ENCODE measurements at places on chromosomes 5 and 9. TPM values are rescaled to one million over a fixed set of nuclear protein-coding genes. Genes with fewer than 3 reads are reported as not detected.

GRCh38 chr5:59758566-59758965 is 135.0 kb downstream of the PDE4D start:
- DNase-seq = no peak

DNA sequence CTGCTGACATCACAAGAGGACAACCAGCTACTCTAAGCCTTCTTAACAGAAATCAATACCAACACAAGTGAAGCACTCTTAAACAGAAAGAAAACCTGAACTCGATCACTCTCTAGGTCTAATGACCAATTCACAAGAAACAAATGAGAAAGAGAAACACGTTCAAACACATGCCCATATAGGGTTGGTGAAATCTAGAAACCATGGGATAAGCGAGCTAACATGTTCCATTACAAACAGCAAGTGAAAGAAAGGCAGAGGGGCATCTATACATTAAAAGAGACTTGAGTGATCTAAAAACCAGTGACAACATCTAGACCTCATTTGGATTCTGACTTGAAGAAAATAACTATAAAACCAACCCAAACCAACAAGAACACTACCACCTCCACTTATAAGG is 74.9 kb upstream of the RETREG1 start:
- no peak for DNase-seq

NIPAL4 gene
- total RNA-seq = 0.27 TPM

GRCh38 chr9:128636024-128636390 is 20.6 kb downstream of the DYNC2I2 start:
- peak; percentile 80 for DNase-seq

- DNase-seq = no peak
Measured at GRCh38 chr5:161432798-161433197, 113.7 kb downstream of the GABRB2 start.

DNA sequence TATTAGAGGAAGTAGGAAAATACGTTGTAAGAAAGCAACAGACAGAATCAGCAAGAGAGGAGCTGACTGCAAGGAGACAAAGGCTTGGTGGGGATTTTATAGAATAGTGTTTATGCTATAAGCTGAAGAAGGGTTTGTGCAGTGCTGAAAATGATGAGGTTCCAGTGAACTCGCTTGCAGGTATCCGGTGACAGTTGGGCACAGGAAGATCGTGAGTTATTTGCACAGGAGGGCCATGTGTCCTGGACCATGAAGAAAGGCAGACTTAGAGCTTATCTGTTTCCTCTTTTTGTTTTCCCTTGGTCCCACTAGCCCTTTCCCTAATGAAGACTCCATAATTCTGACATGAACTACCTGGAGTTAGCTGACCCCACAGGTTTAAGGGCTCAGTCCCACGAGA is 61.4 kb downstream of the NXNL2 start:
- DNase-seq = no peak

FYB1 gene
- total RNA-seq = not detected

DNA sequence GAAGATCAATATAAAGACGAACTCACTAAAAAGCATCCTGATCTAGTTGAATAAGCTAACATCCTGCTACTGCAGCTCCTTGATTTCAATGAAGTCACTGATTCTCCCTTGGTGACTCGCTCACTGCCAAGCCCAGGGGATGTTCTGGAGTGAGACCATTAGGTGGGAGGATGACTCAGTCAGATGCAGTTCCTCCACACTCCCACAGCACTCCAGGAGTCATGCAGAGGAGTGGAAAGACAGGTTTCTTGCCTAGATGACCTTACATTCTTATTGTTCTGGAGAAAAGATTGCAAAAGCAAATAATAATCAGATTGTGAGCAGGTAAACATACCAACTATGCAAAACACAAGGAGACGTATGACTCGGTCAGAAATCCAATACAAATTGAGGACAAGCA is 15.3 kb downstream of the GCNT4 start:
- DNase-seq = no peak

DNA sequence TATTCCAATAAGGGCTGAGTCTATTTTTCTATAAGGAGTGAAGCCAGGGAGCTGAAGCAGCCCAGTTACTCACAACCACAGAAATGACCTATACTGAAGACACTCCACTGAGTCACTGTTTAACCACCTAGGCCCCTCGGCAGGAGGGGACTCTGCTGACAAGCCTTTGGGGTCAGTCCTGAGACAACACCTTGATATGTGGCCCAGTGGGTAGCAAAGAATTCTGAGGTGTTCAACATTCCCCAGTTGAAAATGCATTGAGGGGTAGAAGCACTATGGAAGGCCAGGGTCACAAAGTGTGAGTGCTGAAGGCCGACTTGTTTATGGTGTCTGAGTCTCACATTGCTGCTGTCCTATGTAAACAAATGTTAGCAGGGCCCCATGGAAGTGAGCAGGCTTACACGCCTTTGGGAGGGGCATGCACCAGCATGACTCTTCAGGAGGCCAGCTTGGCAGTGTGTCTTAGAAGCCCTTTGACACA is 112.6 kb upstream of the NFIL3 start:
- DNase-seq = no peak

GPR150 gene
- total RNA-seq = not detected

CNTNAP3B gene
- total RNA-seq = 1.9 TPM

DNA sequence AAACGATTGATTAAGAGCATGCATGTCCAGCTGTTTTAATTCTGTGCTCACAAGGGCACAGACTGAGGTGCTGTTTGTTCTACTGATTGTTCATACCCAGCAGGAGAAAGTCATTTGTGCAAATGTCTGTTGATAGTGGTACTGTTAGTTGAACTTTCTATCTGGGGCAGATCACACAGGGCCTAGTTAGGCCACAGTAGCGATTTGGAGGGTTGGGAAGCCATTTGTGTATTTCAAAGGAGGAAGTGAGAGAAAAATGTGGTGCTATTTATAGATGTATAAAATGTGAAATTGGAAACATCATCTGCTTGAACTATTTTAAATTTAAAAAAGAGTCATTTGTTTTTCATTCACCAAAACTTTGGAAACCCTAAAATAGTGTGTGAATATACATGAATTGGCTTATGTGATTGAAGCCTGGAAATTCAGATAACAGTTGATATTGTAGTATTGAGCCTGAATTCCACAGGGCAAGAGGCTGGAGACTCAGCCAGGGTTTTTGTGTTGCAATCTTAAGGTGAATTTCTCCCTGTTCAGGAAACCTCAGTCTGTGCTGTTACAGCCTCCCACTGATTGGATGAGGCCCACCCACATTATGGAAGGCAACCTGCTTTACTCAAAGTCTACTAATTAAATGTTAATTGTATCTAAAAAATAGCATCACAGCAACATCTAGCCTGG is 162.0 kb upstream of the CDKN2B start:
- no peak for DNase-seq

PLPP7 gene
- 4.4 TPM for total RNA-seq

NREP gene
- total RNA-seq = 300 TPM

- peak; percentile 21 for DNase-seq
Measured at GRCh38 chr9:14097215-14097614, 216.7 kb downstream of the NFIB start.

PCDHB9 gene
- total RNA-seq = 0.78 TPM

DNA sequence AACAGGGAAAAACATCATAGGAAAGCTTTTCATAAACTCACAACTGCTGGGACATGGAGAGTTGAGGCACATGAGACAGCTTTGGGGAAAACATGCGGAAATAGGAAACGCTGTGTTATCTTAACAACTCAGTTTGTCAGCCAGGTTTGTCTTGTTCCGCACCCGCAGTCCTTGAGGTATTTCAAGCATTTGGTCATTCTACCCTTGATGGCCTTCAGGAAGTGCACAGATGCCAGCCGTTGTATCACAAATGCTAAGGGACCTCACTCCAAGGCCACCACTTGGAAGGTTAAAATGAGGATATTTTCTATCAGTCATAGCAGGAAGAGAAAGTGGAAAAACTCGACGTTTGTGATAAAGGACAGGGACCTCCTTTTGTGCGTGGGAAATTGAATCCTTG is 83.8 kb downstream of the TRIO start:
- no peak for DNase-seq

C9 gene
- total RNA-seq = not detected

GRCh38 chr5:13212886-13213285 is 731.6 kb downstream of the DNAH5 start:
- DNase-seq = no peak

PCA3 gene
- total RNA-seq = not detected

DNA sequence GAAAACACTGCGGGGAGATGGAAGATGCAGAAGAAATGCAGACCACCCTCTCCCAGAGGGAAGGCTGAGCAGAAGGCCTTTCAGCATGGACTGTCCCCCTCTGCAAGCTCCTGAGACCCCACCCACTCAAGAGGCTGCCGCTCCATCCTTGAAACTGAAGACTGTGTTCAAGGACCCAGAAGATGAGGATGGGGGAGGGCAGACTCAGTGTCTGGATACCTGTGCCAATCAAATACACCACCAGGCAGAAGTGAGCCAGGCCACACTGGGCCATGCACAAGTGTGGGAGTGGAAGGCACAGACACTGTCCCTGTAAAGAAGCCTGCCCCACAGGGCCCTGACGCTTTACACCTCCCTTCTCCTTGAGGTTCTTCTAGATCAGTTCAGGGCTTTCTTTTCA is 40.0 kb upstream of the IPPK start:
- no peak for DNase-seq

DNA sequence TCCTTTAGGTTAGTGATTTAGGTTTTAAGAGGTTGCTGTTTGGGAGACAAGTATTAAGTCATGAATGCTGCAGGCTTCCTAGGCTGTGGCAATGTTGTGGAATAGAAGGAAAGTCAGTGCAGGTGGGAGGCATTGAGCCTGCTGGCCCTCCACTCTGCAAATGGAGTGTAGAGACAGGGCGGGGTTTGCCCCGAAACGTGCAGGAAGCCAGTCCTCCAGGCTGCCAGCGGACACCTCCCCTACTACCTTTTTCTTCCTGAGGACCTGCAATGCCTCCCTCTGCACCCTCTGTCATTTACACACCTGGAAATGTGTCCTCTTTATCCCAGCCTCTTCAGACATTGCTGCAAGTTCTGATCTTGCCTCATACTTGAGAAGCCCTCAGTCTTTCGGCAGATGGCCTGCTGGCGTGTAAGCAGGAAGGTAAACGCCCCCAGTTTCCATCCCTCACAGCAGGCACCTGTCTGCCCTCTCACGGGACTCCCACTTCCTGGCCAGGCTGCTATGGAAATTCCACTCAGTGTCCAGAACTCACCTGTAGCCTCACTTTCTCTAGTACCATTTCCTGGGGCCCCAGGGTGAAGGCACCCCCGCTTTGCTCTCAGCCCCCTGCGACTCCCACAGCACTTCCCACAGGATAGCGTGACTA is 81.6 kb upstream of the BOD1 start:
- DNase-seq = no peak

DNA sequence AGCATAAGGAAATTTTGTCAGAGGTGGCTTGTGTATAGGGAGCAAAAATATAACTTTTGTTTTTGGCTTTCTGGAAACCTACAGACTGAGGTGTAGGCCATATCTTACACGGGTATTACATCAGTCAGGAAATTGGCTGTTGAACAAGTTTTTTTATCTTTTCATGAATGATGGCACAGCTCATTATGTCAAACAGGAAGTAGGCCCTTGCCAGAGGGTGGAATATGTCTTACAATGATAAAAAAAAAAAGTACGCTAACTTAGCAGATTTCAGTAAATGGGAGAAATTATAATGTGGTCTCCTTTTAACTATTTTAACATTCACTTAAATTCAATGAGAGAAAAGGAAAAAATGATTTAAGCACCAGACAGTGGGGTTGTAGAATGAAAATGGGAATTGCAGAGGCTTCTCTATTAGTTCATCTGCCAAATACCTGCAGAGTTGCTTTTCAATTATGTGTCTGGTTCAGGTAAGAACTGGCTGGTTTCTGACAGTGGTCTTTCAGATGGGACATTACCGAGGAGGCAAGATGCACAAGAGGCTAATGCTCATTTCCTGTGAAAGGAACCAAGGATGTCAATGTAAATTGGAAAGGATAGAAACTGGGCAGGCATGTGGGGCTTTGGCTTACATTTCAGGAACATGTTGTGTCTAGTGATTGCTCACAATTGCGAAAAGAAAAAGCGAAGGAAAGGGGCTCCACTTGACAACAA is 169.9 kb downstream of the NNT start:
- no peak for DNase-seq

DNA sequence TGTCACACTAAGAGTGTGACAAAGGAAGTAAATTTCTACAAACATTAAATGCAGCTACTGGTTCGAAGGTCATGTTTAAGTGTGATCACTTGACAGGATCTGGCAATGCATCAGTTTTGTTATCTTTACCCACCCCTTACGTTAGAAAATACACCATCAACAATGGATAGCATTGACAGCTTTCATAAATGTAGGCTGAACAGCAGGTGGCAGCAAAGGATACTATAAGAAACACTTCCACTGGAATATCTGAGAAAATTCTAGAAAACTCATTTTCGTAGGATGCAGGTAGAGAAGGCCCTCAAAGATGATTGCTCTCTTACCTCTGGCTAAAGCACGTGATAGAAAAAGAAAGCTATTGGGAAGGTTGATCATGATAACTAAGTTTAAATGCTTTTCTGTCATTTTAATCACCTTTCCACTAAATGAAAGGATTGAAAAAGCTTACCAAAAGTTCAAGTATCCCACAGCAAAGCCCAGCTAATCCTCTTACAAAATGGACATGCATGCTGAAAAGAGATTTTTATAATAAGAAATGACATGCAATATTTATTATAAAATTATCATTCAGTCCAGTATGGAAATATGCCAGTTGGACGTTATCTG is 292.5 kb downstream of the PARP8 start:
- DNase-seq = peak; percentile 74

DIRAS2 gene
- total RNA-seq = 0.28 TPM

DNA sequence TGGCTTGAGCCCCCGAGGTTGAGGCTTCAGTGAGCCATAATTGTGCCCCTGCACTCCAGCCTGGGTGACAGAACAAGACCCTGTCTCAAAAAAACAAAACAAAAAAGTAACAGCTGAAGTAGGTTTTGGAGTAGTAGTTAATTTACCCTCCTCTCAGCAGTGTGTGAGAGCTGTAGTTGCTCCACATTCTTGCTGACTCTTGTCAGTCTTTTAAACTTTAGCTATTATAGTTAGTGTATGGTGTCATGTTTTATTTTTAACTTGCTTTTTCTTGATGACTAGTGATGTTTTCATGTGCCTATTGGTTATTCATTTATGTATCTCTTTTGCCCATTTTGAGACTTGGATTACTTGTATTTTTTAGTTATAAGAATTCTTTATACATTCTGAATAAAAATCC is 52.9 kb upstream of the DHFR start:
- DNase-seq = no peak

- no peak for DNase-seq
Measured at GRCh38 chr9:108473209-108474112, 382.3 kb downstream of the ACTL7B start.
